ENCODE measurements at places on chromosomes 2 and 18.

DNA sequence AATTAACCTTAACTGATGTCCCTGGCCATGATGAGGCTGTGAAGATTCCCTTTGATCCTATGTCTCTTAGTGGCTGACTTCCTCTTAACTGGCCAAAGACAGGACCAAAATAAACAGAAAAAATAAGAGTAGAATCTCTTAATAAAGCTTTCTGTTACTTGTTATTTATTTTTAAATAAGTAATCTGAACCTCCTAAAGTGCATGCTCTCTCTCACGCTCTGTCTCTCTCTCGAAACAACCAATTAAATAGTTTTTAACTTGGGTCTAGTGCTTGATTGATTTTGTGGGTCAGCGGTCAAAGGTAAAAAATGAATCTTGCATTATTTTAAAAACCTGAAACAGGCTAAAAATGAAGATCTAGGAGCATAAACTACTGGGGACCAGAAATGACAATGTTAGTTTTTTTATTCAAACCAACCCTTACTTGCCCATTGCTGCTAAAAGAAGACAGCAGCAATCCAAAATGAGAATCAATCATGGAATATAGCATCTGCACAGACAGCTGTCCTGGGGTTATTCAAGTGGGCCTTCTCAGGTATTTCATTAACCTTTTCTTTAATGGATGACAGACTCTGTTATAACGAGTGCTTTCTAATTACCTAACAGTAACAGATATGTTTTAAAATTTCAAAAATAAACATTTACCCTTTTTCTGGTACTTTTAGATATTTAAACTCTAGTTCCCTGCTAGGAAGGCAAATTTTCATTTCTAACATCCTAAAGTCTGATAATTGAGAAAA is 11.2 kb downstream of the GAREM1 start:
- DNase-seq = no peak

- no peak for DNase-seq
These were observed 6.0 kb downstream of the COMMD1 start for GRCh38 chr2:61911510-61911909.

- no peak for DNase-seq
These were observed 12.0 kb upstream of the CEP68 start for GRCh38 chr2:65044097-65044735.

- no peak for DNase-seq
These were observed 30.2 kb downstream of the DIS3L2 start for GRCh38 chr2:231991664-231992063.

GRCh38 chr18:3054780-3055179 is 41.8 kb upstream of the LPIN2 start:
- no peak for DNase-seq

GRCh38 chr2:69251943-69252342 is 135.1 kb downstream of the GFPT1 start:
- no peak for DNase-seq

DNA sequence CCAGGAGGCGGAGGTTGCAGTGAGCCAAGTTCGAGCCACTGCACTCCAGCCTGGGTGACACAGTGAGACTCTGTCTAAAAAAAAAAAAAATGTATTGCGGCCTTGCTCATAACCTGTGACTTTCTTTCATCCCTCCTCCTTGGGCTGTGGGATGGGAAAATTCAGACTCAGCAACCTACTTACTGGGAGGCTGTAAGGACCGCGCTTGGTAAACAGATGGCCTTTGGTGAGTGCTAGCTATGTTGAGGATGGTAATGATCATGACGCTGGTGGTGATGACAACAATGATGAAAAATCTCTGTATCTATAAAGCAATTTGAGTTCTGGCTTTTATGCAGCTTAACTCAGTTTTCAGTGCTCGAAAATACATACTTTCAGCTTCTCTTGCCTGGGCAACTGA is 64.7 kb upstream of the CCDC195 start:
- DNase-seq = no peak

DNA sequence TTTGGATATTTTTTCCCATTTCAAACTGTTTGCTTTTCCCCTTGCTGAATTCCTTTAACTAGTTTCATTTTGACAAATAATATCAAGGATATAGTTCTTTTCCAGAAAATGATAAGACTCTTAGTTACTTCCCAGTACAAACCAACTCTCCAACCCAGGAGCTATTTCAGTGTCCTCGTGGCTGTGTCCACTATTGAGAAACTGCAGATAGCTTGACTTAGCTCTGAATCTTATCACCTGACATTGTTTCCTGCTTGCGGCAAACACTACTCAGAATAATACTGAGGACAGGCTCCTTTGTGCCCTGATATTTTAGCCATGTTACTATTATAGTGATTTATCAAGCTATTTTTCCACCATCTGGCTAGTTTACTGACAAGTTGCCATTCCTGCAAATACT is 74.6 kb downstream of the KLF7 start:
- DNase-seq = no peak

- no peak for DNase-seq
These were observed 117.6 kb upstream of the FOSL2 start for GRCh38 chr2:28274911-28275685.

DNA sequence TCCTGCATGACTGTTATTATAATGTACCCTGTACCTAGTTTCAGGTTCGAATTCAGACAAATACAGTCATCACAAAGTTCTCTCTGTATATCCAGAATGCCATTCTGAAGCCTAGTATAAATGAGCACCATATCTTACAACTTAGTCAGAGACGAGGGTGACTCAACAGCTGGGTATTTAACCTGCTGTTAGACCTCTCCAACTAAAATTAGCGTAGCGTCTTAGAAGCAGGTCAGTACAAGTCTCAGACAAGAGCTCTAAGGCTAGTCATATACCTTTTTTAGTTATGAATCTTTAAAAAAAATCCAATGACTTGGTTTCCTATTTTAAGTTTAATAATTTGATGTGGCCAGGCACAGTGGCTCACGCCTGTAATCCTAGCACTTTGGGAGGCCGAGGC is 74.1 kb downstream of the CABYR start:
- no peak for DNase-seq

GRCh38 chr2:67845621-67846369 is 217.0 kb downstream of the C1D start:
- DNase-seq = no peak

DNA sequence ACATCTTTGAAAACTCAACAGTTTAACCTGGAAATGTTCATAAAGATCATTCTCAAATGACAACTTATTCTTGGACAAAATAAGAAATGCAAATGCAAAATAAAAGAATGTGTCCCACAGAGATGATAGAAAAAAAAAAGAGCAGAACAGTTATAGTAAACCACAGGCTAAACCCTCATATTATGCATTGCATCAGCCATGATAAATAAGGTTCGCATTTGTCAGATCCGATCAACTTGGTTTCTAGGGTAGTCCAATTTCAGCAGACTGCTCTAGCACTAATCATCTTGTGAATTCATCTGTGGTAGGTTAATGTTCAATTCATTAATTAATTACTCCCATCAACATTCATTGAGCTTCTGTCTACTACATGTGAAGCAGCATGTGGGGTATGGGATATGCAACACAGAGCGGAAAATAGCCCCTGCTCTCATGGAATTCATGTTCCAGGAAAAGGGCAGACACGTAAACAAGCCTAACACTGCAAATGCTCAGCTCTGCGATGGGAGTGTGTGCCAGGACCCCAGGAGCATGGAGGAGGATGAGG is 316.2 kb upstream of the REV1 start:
- DNase-seq = no peak

DNA sequence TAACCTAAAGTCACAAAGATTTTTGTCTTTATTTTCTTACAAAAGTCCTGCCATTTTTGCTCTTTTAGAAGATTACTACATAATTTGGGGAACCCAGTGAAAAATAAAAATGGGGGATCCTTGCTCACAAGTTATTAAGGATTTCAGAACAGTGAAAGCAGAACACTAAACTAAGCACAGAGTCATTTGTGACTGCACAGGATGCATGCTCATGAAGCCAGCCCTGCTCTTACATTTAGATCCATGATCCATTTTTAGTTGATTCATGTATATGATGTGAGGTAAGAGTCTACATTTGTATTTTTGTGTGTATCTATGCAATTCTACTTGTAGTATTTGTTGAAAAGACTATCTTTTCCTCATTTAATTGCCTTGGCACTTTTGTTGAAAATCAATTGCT is 21.8 kb downstream of the SP140L start:
- DNase-seq = no peak

DNA sequence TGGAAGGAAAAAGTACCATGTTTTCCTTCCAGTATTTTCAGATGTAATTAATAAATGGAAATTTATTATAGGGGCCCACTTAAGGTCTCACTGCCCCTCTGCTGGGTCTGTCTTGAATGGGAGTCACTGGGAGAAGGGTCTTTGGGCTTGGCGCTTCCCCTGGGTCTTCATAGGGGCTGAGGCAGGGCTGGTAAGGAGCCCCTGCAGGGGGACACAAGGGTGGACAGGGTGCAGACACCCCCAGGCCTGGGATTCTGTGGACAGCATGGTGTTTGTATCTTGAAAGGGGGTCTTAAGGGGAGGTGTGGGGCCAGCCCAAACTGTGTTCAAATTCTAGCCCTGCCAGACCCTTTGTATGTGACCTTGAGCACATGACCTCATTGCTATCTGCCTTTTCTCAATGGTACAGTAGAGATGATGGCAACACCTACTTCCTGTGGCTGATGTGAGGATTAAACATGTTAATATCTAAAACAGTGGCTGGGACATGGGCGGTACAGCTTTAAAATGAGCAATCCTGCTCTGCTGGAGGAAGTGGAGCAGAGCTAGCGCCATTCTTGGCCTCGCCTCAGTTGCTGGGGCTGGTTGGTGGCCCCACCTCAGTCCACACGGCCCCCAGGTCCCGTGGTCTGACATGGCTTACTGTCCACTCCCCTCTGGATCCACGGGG is 71.6 kb downstream of the GNAL start:
- DNase-seq = no peak

DNA sequence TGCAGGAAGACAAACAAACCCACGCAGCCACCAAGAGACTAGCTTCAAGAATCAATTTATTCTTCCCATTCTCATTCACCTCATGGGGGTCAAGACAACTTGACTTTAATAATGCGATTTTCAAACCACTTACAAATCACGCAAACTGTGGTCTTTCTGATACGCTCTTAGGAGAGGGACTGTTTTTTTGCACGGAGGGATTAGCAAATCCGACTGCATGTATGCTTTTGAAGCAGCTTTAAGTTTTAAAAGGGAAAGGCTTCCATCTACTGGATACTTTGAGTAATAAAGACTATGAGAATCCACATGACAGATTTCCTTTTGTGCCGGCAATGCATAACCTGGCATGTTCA is 322.9 kb upstream of the KCNJ3 start:
- DNase-seq = no peak

GRCh38 chr2:171630812-171631626 is 56.2 kb upstream of the DYNC1I2 start:
- DNase-seq = no peak

GRCh38 chr2:188956961-188957360 is 17.2 kb upstream of the COL3A1 start:
- DNase-seq = no peak

DNA sequence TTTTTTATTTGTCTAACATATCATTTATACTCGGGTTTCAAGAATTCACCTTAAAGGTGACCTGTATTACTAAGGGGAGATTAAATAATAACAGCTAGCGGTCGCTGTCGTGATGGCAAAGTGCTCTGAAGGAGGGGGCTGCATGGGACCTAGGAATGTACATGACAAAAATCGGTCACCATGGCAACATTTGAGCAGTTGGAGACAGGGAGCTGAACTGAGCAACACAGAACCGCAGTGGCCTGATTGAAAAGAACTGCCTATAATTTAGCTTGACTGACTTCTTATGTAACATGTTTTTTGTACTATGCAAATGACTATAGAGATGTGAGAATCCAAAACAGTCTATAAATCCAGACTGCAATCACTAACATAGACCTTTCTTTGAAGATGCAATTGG is 34.3 kb upstream of the EPHA4 start:
- DNase-seq = no peak

GRCh38 chr2:120749506-120750431 is 14.1 kb downstream of the GLI2 start:
- DNase-seq = no peak

DNA sequence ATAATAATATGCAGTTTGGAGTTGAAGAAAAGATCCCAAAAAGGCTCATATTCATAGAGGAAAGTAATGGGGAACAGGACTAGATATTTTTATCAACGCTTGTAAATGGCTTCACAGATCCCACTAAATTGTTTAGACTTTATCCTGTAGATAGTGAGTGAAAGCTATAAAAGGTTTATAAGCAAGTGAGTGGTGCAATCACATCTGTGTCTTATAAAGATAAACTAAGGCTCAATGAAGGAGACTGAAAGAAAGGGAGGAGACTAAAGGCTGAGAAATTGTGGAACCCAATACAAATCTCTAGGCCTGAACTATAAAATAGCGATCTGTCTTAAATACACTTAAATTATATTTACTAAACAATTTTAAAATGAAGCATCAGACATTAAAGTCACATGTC is 7.7 kb downstream of the SP3 start:
- DNase-seq = no peak

DNA sequence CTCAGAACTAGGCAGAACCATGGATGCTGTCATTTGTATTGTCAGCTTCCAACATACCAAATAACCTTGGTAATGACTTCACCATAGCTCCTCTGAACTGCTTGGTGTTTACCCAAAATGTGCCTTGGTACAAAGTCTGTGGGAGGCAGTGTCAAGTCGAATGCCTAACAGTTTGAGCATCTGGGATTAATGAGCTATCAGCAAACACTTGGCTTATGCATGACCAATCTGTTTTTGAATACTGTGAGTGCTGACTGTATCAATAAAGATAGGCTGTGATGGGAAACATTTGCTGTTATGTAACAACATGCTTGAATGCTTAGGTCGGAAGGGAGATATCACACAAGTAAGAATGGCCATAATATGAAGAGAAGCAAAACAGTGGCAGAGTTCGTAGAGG is 455.4 kb downstream of the CMPK2 start:
- no peak for DNase-seq

DNA sequence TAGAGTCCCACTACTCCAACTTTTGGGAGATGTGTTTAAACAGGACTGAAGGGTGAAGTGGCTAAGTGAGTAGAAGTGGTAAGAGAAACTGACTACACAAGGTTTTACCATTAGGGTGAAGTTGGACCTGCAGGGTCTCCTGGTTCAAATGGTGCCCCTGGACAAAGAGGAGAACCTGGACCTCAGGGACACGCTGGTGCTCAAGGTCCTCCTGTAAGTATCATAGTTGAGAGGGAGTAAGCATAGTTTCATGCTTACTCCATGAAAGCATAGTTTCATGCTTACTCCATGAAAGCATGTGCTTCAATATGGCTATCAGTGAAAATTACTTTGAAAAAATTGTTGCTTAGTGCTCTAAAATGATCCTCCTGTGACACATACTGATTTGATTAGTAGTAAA is 19.1 kb downstream of the COL3A1 start:
- no peak for DNase-seq

DNA sequence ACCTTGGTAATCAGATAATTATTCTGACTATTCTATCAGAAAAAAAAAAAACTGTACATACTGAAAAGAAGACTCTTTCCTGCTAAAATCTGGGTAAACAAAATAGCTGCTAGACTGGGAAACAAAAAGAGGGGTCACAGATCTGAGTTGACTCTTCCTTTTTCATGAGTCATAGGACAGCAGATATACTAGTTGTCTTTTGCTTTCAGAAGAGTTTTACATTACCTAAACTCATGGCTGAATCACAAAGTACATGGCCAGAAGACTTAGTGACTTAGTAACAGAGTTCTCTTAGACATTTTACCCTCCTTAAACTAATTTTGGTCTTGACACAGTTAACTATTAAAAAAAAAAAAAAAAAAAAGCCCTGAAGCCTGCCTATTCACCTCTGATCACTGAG is 834.0 kb upstream of the FSHR start:
- DNase-seq = no peak

- no peak for DNase-seq
These were observed 12.3 kb upstream of the CDKL4 start for GRCh38 chr2:39256040-39256439.

GRCh38 chr2:20429528-20429927 is 17.3 kb upstream of the RHOB start:
- DNase-seq = no peak
